ENCODE measurements at places on chromosomes 11 and 22.

GRCh38 chr11:47225552-47226400 is 11.0 kb downstream of the DDB2 start:
- DNase-seq: no peak

DNA sequence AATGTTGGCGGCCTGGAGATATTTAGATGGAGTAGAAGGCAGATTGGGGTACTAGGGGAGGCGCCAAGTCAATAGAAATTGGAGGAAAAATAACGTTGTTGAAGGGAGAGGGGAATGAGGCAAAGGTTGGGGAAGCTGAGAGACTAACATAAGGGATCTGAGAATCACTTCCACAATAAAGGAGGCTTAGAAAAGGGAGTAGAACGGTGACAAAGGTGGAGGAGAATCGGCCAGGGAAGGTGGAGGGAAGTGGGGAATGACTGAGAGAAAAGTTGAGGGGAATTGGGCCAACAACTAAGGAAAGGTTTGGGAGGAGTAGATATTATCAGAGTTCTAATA is 510 bp downstream of the PPME1 start:
- DNase-seq: no peak

DNA sequence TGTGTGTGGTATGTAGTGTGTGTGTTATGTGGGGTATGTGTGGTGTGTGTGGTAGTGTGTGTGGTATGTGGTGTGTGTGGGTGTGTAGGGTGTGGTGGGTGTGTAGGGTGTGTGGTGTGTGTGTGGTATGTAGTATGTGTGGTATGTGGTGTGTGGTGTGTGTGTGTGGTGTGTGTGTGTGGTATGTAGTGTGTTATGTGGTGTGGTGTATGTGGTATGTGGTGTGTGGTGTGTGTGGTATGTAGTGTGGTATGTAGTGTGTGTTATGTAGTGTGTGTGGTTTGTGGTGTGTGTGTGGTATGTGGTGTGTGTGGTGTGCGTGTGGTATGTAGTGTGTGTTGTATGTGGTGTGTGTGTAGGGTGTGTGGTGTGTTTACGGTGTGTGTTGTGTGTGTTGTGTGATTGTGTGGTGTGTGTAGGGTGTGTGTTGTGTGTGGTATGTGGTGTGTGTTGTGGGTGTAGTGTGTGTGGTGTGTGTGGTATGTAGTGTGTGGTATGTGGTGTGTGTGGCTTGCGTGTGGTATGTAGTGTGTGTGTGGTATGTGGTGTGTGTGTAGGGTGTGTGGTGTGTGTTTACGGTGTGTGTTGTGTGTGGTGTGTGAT is 4.2 kb upstream of the PPP6R2 start:
- DNase-seq: no peak

- no peak for DNase-seq
These were observed 76.2 kb downstream of the GALNT18 start for GRCh38 chr11:11545285-11546275.

DNA sequence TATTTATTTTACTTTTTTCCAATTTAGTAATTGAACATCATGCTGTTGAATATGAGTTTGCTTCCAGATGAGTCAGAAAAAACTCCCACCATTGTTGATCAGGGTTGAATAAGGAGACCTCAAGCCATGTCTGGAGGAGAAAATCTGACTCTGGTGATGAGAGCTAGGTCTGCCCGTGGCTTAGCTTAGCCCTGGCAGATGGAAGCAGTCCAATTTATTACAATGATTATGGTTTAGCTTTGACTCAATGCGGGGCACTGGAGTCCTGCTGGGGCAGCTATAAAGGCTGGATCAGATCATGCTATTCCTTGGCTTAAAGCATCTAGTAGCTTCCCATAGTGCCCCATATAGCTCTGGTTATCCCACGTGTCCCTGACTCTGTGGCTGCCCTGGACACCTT is 506.5 kb downstream of the MN1 start:
- no peak for DNase-seq

- no peak for DNase-seq
These were observed 36.9 kb downstream of the OR6Q1 start for GRCh38 chr11:58067685-58068084.

DNA sequence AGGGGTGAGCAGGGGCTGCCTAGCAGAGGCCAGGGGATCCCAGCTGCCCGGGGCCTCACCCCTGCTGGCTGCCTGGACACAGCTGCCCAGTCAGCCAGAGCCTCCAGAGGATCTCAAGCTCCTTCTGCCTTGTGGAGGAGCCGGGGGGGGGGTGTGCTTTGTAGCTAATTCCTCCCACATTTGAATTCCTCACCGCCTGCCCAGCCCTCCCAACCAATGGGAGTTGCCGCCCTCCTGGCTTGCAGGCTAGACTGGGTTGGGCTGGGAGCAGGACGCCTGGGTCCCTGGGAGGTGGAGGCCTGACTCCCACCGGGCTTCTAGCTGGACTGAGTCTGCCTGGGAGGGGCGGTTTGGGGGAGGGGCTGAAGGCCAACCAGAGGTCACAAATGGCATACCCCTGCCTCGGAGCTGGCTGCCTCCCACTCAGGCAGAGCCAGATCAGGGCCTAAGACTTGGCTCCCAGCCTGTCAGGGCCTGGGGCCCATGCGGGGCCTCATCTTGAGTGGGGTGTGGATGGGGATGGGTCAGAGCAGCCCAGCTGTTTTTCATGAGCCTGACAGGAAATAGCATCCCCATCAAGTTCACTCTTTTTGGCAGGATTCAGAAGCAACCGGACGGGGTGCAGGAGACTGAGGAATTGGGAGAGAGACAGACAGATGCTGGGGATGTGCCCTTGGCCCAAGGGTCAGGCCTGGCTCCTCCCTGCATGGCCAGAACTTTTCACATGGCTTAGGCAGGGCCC is 29.2 kb upstream of the PDE2A start:
- DNase-seq: peak; percentile 78

GRCh38 chr11:120599816-120600420 is 88.4 kb downstream of the GRIK4 start:
- DNase-seq: no peak

- no peak for DNase-seq
These were observed 28.4 kb upstream of the HMOX1 start for GRCh38 chr22:35352214-35353111.

DNA sequence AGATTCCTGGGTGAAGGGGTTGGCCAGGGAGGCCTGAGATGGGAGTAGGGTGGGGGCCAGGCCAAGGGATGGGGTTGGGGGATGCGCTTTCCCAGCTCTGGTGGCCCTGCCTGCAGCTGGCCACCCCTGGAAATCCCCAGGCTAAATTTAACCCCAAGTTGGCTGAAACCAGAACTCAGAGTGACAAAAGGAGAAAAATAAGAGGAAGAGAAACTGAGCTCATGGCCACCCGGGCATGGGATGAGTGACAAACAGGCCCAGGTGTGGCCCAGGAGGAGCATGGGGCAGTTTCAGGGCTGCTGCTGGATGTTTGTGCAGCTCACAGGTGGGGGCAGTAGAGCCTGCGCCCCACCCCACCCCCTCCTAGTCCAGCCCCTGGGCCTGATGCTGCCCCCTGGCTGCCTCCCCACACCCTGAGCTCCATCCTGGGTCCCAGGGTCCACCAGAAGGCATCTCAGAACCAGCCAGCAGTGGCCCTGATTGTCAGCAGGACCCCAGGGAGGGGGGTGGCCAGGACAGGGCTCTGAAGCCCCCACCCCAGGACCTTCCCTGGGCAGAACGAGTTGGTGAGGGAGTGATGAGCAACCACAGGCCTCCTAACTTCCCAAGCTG is 48.0 kb downstream of the IGLL5 start:
- DNase-seq: no peak

Data from renal cortex interstitium (tissue), 15 donors.